ENCODE measurements at places on chromosomes 5 and 9.

DNA sequence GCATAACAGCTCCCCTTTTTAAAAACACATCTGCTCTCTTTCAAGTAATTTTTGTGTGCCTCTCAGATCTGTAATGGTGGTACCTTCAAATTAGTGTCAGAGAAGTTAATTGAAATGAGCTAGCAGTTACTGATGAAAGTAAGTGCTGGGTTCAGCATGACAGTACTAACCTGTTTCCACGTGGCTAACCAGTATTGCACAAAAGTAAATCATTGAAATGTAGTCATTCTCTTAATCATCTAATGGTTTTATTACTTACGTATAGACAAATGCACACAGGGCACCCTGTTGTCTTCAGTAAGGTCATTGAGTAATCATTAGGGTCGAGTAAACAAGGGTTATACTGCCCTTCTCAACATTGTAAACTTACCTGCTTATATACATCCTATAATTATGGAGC is 157.8 kb upstream of the PRR16 start:
- peak; percentile 26 for DNase-seq

GRCh38 chr9:79195879-79196278 is 375.9 kb upstream of the TLE4 start:
- no peak for DNase-seq

GRCh38 chr5:140207250-140207964 is 32.4 kb downstream of the CYSTM1 start:
- DNase-seq: no peak

- DNase-seq: no peak
These were observed at the start of gene PCDHB10 for GRCh38 chr5:141192110-141192725. Gene PCDHB10, plus strand, starts transcription at chr5:141192353. Its CDS starts 200 bp downstream, at chr5:141192553.

DNA sequence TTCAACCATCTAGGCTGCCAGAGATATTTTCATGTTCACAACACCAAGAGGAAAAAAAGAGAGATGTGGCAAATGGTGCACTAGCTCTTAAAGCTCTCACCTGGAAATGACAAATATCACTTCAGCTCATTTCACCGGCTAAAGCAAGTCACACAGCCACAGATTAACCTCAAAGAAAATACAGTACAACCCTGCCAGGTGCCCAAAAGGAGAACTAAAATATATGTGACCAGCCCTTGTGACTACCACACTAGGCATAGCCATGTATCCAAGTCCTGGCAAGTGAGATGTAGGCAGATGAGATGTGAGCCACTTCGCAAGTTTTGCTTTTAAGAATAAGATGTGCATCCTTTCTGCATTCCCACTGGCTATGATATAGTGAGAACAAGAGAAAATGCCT is 41.4 kb downstream of the AGTPBP1 start:
- no peak for DNase-seq

- DNase-seq: no peak
These were observed 315.9 kb upstream of the RASA1 start for GRCh38 chr5:86951761-86952160.

- no peak for DNase-seq
These were observed 4.5 kb downstream of the WHRN start for GRCh38 chr9:114500697-114501292.

DNA sequence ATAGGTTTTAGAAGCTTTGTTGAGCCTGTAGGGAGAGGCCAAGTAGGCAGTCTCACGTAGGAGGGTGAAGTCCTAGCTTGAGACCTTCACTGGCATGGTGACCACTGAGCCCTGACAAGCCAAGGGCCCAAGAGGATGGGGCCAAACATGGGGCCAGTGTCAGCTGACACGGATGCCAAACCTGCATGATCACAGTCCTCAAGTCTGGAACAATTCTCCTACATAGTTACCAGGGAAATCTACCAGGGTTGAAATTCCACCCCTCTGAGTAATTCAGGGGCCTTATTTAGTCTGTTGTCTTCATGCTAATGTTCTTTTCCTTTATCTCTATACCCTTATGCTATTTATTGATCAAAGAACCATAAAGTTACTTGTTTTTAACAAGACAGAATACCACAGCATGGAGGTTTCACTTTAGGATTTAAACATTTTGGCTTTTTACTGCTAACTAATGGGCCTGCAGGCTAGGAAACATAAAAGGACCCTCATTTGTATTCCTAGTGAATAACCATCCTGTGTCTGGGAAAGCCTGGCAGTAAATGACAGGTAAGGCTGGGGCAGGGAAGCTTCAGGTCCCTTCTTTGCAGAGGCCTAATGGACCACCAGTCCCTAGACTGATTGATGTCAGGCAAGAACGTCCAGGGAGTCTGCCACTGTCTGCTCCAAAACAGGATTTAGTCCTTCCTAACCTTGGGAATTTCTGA is 140.8 kb downstream of the FGF1 start:
- no peak for DNase-seq

GRCh38 chr5:53276825-53277224 is 167.3 kb upstream of the MOCS2 start:
- DNase-seq: no peak

DNA sequence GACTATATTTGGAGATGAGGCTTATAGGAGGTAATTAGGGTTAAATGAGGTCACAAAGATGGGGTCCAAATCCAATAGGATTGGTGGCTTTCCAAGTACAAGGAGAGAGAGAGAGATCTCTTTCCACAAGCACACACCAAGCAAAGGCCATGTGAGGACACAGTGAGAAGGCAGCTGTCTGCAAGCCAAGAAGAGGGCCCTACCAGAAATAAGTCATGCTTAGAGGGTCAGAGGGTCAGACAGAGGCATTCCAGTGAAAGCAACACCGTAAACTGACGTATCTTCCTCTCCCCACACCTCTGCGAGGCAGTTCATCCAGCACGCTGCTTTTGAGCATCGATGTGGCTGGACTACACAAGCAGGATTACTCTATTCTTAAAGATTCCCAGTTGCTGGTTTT is 87.9 kb downstream of the SLC1A3 start:
- DNase-seq: no peak

DNA sequence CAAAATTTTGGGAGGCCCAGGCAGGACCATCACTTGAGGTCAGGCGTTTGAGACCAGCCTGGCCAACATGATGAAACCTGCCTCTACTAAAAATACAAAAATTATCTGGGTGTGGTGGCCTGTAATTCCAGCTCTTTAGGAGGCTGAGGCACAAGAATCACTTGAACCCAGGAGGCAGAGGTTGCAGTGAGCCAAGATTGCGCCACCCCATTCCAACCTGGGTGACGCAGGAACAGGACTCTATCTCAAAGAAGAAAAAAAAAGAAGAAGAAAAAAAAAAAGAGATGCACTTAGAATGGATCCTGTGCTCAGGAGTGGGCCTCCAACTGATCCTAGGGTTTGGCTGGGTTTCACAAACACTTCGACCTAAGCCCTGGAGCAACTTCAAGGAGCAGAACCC is 45.1 kb downstream of the GLDC start:
- no peak for DNase-seq

GRCh38 chr9:115978659-115979096 is 174.9 kb upstream of the PAPPA start:
- DNase-seq: no peak

GRCh38 chr5:96885518-96886338 is 9.4 kb downstream of the ERAP2 start:
- no peak for DNase-seq

DNA sequence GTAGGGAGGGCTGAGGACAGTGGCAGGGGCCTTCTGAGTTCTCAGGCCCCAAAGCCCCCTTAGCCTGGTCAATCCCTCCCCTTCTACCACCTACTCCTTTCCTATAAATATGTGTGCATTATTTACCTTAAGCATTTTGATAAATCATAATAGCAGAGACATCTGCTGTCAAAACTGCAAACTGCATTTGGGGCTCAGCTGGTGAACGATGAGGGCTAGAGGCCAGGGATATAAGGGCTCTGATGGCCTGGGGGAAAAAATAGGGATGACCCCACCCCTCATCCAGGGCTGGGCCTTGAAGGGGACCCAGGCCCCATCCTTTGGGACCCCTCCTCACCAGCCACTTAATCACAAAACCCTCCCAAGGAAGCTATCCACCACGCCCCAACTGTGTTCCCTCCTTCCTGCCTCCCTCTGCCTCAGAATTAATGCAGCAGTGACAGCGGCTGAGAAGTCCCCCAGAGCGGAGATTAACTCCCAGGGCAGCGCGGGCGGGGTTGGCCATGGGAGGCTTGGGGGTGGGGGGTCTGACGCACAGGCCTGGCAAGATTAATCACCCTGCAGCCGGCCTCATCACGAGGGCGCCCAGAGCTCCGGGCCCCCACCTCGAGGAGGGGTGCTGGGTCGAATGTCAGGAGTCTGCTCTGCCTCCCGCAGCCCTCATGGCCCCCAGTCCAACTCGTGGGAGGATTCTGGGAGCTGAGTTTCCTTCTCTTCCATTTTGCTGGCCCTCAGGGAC is 42.1 kb downstream of the CXXC5 start:
- DNase-seq: peak; percentile 67

- DNase-seq: no peak
These were observed 30.2 kb downstream of the ZFAND5 start for GRCh38 chr9:72334658-72335337.

DNA sequence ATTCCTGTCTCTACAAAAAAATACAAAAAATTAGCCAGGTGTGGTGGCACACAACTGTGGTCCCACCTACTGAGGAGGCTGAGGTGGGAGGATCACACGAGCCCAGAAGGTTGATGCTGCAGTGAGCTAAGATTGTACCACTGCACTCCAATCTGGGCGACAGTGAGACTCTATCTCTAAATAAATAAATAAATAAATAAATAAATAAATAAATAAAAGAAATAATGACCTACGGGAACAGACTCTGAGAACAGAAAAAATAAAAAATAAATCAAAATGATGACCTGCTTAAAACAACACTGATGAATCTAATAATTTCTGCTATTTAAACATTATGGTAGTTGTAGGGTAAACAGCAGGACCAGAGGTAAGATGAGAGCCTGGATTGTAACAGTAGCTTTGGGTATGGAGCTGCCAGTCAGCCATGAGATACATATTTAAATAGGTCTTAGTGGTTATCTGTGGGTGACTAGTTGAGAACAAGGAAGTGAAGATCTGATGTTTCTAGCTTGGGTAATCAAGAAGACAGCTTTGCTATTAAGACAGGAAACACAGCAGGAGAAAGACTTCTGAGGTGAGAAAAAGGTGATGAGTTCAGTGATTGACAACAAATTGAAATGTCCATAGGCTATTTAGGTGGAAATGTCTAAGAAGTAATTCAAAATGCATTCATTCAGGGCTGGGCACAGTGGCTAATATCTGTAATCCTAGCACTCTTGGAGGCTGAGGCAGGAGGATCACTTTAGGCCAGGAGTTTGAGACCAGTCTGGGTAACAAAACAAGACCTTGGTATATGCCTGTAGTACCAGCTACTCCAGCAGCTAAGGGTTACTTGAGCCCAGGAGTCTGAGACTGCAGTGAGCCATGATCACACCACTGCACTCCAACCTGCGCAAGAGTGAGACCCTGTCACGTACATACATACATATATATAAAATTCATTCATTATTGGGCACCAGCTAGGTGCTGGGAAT is 11.0 kb downstream of the RNF145 start:
- DNase-seq: no peak

- DNase-seq: no peak
These were observed 19.3 kb upstream of the HSPA9 start for GRCh38 chr5:138594305-138595058.

DNA sequence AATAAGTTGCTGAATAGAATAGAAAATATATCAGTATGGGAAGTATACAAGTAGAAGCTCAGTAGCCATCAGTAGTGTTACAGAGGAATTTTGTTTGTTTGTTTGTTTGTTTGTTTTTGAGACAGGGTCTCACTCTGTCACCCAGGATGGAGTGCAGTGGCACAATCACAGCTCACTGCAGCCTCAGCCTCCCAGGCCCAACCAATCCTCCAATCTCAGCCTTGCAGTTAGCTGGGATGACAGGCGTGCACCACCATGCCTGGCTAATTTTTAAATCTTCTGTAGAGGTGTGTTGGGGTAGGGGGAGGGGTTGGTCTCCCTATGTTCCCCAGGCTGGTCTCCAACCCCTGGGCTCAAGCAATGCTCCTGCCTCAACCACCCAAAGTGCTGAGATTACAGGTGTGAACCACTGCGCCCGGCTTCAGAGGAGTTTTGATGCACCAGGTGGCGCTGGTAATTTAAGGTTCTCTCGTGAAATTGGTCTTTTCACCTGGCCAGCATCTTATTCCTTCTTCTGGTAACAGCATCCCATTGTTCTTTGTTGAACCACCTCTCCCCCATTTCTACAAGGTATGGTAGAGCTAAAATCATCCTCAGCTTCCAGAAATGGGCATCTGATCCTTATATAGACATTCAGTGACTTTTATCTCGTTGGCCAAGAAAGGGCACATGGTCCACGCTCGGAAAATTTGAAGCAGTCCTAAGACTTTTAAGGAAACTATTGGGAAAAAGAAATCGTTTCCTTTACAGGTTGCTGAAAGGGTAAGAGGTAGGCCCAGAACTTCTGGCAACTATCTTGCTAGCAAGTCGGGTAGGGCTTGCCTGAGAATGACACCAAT is 157.1 kb downstream of the ARRDC3 start:
- DNase-seq: peak; percentile 58

DNA sequence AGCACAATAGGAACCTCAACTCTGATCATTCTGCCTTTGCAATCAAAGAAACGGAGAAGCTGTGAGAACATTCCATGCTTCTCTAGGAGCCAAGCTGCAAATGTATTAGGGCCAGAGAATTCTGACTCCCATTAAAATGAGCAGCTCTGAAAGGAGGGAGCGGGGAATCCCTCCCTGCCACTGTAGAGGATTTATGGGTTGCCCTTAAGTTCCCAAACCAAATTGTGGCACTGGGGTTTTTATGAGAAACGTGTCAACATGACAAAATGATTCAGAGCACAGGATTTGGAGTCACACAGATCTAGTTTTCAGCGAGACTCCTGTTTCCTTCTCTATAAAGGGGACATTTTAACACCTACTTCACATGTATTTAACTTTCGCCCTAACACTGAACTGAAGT is 1.8 kb downstream of the IL6ST start:
- no peak for DNase-seq

- DNase-seq: no peak
These were observed 176.2 kb downstream of the COL23A1 start for GRCh38 chr5:178413988-178414387.

GRCh38 chr5:61831736-61832135 is 474.3 kb upstream of the KIF2A start:
- no peak for DNase-seq

DNA sequence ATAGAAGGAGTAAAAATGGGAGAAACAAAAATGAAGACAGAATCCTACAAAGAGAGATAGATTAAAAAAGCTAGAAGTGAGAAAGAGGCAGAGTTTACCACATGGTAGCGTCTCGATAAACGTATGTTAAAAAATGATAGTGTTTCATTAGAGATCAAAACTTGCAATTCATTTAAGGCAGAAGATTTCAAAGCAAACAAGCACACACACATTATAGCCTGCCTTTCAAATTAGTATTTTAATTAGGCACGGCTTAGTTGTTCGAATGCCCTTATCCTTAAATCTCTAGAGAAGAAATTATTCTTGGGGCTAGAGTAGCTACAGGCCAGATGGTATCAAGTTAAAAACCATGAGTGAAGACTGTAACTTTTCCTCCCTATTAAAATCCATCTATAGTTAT is 6.0 kb downstream of the STOM start:
- no peak for DNase-seq

- no peak for DNase-seq
These were observed 5.0 kb downstream of the CMYA5 start for GRCh38 chr5:79694652-79695051.

All from RWPE1 (cell line).